HL-60 (cell line): ENCODE measurements at places on chromosomes 7 and 10.

GRCh38 chr7:67716729-67717128 is 720.1 kb downstream of the TYW1 start:
- DNase-seq = no peak

- DNase-seq = no peak
These were observed 502.7 kb upstream of the PODXL start for GRCh38 chr7:132059141-132059540.

GRCh38 chr7:152351168-152351567 is 84.6 kb downstream of the KMT2C start:
- no peak for DNase-seq

GRCh38 chr10:103600325-103600724 is 106.8 kb downstream of the NEURL1 start:
- DNase-seq = no peak

GRCh38 chr10:35135861-35136260 is 9.2 kb downstream of the CREM start:
- peak; percentile 62 for DNase-seq

DNA sequence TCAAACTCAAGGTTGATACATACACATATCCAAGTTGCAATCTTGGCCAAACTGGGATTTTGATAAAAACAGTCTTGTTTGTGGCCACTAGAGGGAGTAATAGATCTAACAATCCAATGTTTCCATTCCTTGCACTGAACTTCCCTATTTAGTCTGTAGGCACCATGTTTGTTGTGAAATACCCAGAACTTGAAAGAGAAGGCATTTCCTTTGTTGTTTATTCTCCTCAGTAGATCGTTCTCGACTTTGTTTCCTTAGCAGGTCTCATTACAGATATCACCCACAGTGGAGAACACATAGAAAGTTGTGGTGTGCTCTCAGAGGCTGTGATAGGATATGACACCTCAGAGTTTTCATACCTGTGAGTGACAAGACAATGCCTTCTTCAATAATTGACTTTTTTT is 70.3 kb upstream of the MXI1 start:
- peak; percentile 63 for DNase-seq

DNA sequence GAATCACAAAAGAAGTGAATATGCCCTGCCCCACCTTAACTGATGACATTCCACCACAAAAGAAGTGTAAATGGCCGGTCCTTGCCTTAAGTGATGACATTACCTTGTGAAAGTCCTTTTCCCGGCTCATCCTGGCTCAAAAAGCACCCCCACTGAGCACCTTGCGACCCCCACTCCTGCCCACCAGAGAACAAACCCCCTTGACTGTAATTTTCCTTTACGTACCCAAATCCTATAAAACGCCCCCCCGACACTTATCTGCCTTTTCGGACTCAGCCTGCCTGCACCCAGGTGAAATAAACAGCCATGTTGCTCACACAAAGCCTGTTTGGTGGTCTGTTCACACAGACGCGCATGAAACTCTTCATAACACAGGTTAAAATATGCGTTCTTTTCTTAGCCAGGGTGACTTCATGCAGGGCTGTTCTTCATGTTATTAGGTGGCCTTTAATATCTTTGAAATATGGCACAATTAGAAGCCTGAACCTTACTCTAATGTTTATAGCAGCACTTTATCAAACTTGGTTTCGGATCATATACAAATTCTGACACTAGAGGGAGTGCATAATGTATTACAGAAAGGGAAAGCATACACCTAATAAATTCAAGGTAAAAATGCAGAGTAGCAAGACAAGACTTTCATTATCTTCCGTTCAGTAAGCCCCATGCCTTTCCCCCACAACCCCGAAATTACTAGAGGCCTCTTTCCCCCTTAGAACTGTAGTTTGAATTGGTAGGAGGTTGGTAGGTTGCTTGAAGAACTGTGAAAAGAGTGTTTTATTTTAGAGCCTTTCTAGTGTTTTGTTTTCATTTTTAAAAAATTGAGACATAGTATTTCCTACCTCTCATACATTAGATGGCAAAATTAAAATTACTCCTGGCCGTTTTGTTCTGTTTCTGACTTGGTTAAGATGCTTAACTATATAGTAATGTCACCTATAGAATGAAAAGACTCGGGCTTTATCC is 117.9 kb downstream of the NPY start:
- no peak for DNase-seq

DNA sequence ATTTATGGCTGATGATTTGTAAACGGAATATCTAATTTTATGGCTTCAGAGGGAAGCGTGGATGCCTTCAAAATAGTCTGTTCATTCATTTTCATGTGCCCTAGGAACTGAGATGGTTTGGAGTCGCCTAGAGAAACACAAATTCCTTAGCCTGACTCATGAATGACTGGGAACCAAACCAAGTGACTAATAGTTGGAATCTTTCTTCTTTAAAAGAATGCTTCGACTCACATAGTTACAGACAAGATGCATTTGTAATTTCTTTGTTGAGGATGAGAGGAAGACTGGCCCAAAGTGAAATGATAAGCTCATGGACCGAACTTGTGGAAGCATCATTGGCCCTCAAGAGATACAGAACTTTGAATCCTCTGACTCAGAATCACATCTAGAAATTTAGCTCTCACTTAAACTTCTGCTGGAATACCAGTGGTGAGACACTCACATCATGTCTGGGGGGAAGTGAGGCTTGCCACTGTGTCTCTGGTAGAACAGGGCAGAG is 1107.2 kb downstream of the NRG3 start:
- DNase-seq = no peak

- DNase-seq = no peak
These were observed 485.6 kb upstream of the GRM3 start for GRCh38 chr7:86158111-86158510.

- no peak for DNase-seq
These were observed 3.9 kb downstream of the MIOS start for GRCh38 chr7:7570584-7570983.

GRCh38 chr10:132439025-132439388 is 42.0 kb downstream of the PWWP2B start:
- DNase-seq = no peak

DNA sequence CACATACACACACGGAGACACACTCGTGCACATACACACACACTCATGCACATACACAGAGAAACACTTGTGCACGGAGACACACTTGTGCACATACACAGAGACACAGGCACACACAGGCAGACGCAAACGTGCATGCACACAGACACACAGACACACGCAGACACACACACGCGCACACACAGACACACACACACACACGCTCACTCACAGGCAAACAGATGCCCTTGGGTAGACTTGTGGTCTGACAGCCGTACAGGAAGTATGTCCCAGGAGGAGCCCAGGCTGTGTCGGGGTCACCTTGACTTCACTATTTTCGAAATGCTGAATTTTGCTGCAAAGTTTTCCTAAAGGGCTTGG is 538.0 kb downstream of the DNAJB6 start:
- peak; percentile 26 for DNase-seq

GRCh38 chr7:92460109-92460508 is 12.8 kb downstream of the GATAD1 start:
- DNase-seq = no peak

DNA sequence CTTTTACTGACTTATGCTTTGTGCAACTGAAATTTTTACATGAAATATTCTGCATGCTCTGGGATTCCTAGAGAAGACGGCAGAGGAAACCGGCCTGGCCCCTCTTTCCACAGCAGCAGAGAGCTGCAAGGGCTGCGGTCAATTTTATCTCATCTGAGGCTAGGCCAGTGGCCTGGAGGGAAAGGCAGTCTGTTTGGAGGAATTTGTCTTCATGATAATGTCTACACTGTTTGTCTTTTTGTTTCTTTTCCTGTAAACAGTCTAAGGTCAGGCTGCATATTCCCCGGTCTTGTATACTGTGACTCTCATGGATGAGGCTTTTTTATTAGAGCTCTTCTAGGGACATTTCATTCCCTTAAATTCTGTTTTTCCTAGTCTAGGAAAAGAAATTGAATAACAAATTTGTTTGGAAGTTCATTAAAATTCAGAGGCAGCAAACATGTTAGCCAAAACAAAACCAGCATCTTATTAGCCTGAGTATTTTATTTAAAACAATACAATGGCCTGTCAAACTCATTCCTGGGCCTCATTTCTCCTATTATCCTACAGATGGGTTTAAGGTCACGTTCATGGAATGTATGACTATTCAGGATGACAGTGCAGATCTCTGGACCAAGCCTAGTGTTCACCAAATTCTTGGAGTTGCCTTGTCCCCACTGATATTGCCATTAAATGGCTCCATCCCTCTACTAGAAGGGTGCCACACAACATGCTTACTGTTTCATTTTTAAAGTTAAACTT is 26.4 kb downstream of the LAMB4 start:
- no peak for DNase-seq

- no peak for DNase-seq
These were observed 140.5 kb downstream of the ARL4A start for GRCh38 chr7:12827920-12828319.

DNA sequence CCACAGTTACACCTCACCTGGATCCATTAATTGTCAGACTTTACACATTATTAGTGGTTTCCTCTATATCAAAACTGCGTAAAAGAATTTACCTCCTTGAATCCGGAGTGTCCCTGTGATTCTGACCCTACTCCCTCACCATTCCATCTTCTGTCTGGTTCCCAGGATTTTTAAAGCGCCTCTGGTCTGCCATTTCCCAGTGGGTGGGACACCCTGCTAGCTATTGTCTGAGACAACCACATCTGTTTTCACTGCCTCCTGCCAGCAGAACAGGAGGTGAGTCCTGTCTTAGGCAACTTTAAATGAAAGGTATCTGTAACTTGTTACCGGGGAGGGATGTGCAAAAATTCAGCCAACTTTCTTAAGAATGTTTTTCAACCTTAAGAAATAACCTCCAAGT is 2.3 kb downstream of the MACROH2A2 start:
- DNase-seq = no peak

DNA sequence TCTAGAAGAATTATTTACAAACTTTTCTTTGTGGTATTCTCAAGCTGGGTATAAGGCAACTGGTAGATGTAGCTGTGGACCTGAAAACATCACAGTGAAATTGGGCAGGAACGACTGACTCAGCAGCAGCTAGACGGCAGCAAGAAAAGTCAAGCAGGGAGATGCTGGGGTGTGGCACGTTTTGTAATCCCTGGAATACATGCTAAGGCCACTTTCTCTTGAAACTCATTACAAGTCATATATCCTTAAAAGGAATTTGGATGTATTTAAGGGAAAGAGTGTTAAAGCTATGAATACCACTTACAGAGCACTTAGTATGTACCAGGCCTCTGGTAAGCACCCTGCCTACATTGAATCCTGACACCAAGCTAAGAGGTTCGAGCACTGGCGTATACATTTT is 17.4 kb downstream of the BEND7 start:
- DNase-seq = no peak

- DNase-seq = no peak
These were observed 97.9 kb upstream of the SH2B2 start for GRCh38 chr7:102188746-102189145.

- no peak for DNase-seq
These were observed 19.6 kb upstream of the PRKAG2 start for GRCh38 chr7:151896486-151896885.

DNA sequence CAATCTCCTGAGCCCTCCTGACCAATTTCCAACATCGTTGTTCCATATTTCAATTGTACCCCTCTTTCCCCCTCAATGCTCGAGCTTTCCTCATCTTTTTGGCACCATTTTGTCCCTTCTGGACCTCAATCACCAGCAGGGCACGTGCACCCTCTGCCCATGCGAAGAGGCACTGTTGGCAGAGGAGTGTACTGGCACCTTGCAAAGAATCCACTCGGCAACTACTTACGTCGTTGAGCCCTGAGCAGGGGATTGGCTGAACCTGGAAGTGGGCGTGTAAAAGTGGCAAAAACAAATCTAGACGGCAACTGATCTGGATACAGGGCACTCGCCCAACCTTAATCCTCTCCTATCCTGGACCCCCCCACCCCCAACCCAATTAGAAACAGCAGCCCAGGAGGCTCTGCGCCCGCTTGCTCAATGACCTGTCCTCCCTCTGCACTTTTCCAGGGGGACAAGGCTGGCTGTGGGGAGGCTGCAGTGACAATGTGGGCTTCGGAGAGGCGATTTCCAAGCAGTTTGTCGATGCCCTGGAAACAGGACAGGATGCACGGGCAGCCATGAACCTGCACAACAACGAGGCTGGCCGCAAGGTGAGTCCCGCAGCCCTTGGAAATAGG is 18.8 kb downstream of the WNT8B start:
- peak; percentile 58 for DNase-seq

GRCh38 chr7:14859267-14859666 is 43.3 kb downstream of the DGKB start:
- no peak for DNase-seq

- DNase-seq = no peak
These were observed 4.3 kb upstream of the EIF3A start for GRCh38 chr10:119084896-119085295.

- DNase-seq = no peak
These were observed 101.2 kb downstream of the GRID1 start for GRCh38 chr10:86265236-86265894.

GRCh38 chr7:28005075-28005846 is 175.3 kb downstream of the JAZF1 start:
- no peak for DNase-seq

DNA sequence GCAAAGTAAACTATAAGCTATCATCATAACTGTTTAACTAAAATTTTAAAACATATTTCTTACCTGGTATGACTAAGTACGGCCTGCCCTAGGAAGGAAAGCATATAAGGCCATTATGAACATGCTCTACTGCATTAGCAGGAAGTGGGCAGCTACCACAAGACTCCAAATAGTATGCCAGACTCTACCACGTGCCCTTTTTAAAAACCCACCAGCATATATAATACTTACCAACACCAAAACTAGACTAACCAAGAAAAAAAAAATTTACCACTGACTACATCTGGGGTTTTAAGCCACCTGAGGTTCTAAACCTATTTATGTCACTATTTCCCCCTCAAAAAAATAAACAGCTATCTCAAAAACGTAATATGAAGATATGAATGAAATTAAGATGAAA is 30.1 kb downstream of the NUDCD3 start:
- no peak for DNase-seq

DNA sequence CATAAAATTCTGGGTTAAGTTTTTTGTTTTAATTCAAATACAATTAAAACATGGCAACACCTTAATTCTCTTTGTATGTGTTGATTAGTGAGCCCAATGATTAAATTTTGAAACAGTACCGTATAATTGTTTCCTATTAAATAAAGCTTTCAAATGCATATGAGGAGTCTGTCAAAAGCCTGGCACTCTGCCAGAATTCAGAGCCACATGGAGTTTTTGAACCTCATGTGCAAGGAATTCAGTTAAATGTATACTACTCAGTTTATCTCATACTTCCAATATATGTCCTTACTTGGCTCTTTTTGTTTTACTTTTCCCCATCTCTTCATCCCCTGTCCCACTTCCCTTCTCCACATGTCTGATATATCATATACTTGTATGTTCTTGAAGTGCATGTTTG is 165.6 kb upstream of the FAM3C start:
- DNase-seq = no peak

GRCh38 chr7:139799586-139799985 is 21.8 kb upstream of the HIPK2 start:
- no peak for DNase-seq
